Stimulated activated CD8-positive, alpha-beta memory T cell treated with anti-CD3 and anti-CD28 coated beads, Interleukin-15, amount 100 ng/mL, for 24 hours (primary cell): ENCODE measurements at places on chromosomes 6 and 20.

- DNase-seq = no peak
Observed at GRCh38 chr6:20806669-20807068, 272.4 kb downstream of the CDKAL1 start.

- no peak for DNase-seq
Observed at GRCh38 chr20:23127506-23128279, 41.6 kb upstream of the CD93 start.

GRCh38 chr6:37289931-37290330 is 32.0 kb upstream of the TMEM217 start:
- DNase-seq = no peak

DNA sequence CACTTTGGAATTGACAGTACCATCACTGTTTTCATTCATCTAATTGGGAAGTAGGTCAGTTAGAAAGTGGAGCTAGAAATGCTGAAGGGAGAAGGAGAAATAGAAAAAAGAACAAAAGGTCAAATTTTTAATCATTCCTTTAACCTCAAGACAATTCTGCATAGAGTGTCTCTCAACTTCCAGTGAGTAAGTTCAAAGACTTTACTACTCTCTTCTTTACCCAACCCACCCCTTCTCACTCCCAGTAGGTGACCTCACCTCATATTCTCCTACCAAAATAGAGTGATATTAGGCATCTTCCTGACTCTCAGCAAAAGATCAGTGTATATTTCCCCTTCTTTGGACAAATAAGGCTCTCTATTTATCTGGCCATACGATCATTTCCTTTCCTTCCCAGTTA is 340.0 kb upstream of the JAG1 start:
- no peak for DNase-seq

DNA sequence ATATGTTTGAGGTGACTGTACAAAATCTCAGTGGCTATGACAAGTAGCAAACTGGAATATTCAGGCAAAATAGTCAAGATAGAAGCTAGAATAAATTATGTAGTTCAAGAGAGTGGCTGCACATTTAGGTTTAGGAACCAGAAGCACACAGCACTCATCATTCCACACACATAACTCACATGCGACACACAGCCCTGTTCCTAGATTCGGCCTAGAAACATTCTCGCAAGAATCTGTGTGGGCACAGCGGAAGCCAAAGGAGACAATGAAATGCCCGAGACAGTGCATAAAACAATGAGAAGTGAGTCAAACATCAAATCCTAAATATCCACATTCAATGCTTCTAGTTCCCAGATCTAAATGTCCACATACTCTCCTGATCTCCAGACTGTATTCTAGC is 9.5 kb upstream of the SUPT3H start:
- no peak for DNase-seq
